NCI-H69 (cell line): ENCODE measurements at places on chromosomes 6 and 20.
A peak's percentile ranks its signal among the peaks of the same experiment; 100 is the strongest.

GRCh38 chr6:35015996-35016395 is 125.1 kb downstream of the TCP11 start:
- DNase-seq: no peak

DNA sequence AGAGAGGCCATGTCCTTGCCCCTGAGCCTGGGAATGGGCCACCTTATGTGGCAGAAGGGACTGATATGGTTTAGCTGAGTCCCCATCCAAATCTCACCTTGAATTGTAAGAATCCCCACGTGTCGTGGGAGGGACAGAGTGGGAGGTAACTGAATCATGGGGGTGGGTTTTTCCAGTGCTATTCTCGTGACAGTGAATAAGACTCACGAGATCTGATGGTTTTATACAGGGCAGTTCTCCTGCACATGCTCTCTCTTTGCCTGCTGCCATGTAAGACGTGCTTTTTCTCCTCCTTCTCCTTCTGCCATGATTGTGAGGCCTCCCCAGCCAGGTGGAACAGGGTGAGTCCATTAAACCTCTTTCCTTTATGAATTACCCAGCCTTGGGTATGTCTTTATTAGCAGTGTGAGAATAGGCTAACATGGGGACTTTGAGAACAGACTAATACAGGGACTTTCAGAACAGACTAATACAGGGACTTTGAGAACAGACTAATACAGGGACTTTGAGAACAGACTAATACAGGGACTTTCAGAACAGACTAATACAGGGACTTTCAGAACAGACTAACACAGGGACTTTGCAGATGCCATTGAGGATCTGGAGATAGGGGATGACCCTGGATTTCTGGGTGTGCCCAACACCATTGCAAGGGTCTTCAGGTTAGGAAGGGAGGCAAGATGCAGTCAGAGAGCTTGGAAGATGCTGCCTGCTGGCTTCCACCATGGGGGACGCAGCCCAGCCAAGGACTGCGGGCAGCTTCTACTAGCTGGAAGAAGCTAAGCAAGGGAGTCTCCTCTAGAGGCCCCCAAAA is 86.9 kb downstream of the RAMACL start:
- no peak for DNase-seq

- DNase-seq: no peak
Observed at GRCh38 chr6:36548401-36548743, 1.1 kb upstream of the STK38 start.

DNA sequence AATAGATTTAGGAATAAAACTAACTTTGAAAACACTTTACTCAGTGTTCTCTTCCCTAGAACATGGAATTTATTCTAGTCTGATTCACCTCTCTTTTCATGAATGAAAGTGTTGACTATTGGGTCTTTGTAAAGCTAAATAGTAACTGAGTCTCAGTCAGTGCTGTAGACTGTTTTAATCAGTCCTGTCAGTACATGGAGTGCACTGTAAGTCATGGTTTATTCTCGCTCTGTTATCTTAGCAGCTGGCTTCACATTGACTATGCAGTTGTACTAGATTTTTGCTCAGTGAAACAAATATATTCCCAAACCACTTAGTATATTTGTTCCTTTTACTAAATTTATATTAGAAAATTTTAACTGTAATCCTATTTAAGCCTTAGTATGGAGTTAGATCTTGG is 15.1 kb upstream of the ACAT2 start:
- DNase-seq: no peak

- no peak for DNase-seq
Observed at GRCh38 chr20:38659597-38659880, 57.9 kb downstream of the ARHGAP40 start.

- DNase-seq: no peak
Observed at GRCh38 chr20:57066126-57066900, 200.1 kb downstream of the BMP7 start.

DNA sequence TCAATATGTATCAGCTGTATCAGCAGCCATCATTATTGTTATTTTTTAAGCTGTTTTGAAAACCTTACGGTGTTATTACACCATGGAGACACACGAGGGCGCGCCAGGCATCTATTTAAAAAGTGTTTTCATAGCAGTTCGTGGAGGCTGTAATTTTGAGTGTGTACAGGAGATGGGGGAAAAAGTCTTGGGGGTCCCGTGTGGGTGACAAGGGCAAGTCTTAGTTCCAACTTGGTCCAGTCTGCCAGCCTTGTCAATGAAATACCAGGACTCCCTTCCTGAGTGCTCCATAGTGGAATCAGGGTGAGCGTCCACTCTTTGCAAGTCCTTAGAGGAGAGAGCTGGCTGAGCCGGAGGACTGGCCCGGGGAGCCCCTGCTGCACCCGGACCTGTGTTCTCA is 43.3 kb downstream of the SLC2A10 start:
- DNase-seq: peak; percentile 70

DNA sequence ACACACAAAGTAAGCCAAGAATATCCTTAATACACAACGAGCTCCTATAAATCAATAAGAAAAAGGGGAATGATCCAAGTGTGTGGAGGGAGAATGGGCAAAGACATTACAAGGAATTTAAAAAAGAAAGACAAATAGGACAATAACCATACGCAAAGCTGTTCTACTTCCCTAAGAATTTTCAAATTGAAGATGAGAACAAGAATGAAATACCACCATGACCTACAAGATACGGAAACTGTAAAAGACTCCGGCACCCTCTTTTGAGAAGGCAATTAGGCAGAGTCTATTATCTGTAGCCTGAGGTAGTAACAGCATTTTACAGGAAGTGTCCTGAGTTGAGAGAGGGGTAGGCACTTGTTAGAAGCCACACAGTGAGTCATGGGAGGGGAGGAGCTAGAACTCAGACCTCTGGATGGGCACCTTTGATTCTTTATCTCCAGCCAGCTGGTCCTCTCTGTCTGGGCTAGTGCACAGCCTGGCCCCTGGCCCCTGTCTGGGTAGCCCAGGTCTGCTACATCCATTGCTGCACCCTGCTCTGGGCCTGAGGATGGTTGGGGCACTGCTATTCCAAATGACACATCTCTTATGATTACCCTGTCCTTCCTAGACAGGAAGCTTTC is 15.3 kb downstream of the RSPO4 start:
- peak; percentile 8 for DNase-seq

DNA sequence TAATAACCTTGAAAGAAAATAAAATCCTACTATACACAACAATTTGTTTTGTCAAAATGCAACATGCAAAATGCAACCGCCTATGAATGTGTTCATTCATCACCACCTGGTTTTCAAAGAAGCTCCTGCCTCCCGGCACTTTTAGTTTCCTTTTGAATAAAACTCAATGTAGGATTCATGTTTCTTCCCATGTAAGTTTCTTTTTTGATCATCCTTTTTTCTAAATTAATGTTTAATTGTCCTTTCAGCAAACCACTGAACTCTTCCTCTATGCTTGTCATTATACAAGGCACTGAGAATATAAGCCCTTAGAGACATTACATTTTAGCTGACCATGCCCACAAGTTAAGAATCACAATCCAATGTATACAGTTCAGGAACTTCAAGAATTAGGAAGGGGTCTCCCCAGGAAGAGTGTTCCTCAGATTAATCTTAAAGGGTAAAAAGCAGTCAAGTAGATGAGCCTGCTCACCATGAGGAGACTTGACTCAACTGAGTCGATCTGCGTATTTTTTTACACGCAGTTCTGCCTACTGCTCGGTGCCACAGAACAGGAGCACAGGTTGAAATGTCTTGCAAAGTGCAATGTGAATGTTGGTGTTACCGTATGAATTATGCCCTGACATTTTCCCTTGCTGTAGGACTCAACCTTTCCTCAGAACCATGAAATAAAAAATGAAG is 7.2 kb upstream of the THEMIS start:
- DNase-seq: no peak

- no peak for DNase-seq
Observed at GRCh38 chr6:105116150-105116549, 63.7 kb downstream of the POPDC3 start.

GRCh38 chr20:10094566-10095173 is 59.9 kb downstream of the ANKEF1 start:
- DNase-seq: no peak

DNA sequence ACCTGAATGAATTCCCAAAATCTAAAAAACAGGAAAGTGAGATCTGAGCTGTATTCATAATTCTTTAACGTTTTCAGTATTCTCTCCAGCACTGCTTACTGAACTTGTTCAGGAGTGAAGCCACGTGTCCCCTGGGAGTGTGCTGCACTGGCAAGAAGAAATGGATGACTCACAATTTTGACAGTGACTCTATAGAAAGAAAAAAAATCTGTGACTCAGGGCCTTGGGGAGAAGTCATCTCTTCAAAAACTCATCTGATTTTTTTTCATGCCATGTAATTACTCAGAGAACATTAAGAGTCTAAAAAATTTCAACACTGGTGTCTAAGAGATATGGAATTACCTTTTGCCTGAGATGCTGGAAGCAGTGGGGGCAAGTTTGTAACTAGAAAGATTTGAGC is 39.7 kb downstream of the ANKEF1 start:
- peak; percentile 69 for DNase-seq

- DNase-seq: no peak
Observed at GRCh38 chr6:87668013-87668412, 34.0 kb downstream of the AKIRIN2 start.

DNA sequence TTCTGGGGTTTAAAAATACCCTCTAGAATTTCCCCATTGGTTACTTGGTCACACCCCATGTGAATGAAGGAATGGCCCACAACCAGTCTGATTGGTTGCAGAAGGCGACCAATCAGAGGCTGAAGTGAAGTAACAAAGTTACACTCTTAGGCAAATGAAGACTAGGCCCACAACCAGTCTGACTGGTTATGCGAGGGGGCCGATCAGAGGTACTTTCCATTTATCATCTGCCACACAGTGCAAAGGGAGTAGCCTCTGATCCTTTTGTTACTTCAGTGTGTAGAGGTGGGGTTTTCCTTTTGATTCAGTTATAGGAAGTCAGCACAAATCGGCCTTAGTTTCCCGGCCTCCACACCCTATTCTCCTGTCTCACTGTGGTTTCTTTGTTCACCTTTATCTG is 61.2 kb upstream of the SGK1 start:
- DNase-seq: no peak

DNA sequence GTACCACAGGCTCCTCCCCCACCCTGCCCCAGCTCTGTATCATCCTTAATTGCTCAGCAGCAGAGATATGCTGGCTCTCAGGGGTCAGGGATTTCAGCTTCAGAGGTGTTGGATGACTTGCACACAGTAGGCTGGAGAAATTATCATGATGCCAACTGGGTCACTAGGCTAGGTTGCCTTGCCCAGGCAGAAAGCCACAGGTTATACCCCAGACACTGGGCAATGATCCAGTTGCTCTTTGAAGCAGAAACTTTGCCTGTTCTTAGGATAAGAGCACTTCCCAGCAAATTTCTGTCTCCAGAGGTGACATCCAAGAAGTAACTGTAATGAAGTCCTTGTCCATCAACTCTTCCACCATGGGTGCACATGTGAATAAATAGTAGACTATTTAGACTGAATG is 38.3 kb upstream of the SCML4 start:
- peak; percentile 15 for DNase-seq

DNA sequence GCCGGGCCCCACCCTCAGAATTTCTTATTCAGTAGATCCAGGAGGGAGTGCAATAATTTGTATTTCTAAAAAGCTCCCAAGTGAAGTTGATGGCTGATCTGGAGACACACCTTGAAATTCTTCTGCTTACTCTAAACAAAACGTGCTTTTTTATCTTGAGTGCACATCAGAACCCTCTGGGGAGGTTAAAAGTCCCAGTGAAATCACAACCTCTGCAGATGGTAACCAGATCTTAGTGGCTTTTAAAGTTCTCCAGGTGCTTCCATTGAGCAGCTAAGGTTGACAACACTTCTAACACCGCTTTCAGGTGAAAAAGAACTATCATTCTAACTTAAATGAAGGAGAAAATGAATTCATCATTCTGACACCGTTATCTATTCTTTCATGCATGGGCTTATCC is 45.6 kb upstream of the ESR1 start:
- no peak for DNase-seq

GRCh38 chr6:164039954-164040375 is 625.4 kb downstream of the QKI start:
- DNase-seq: peak; percentile 88

DNA sequence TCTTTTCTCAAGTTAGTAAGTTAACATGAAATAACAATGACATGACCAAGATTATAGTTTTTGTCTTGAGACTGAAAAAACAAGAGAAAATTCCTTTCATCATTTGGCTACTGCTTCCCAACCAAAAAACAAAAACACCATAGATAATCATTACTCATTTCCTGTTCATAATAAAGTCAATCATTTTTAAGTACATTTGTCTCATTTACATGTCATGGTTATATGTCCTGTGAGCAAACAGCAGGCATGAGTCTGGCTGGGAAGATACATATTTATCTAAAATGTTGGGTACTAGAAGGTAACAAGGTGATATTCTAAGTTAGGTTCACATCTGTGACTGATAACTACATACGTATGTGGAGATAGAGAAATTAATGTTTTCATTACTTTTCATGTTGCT is 180.5 kb downstream of the ISM1 start:
- DNase-seq: no peak

DNA sequence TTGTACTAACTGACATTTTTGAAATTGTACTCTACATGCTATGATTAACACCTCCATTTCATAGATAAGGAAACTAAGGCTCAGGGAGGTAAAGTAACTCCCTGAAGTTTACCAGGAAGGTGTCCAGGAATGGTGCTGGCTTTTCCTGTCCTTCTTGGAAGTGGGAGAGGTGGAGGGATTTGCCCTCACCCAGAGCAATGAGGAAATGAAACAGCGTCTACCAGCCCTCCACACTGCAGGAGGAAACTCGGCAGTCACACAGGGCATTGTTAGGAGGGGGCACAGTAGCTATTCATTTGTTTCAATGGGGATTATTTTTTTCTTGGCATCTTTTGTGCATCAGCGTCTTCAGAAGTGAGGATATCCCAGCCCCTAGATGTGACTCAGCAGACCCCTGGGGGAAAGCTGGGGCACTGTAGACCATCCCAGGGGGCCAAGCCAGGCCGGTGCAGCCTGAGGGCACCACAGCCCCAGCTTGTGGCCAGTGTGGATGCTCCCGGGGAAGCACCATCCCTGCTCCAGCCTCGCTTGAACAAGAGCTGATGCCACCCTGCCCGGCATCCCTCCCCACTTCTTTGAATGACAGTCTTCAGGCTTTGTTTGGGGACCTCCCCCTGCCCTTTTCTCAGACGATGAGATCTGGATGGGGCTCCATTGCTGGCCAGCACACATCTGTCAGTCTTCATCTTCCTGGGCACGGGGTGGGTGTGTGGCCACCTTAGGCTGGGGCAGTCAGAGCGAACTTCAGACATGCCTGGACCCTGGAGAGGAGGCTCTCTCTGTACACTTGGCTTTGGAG is 224.4 kb upstream of the PMEPA1 start:
- DNase-seq: peak; percentile 82

DNA sequence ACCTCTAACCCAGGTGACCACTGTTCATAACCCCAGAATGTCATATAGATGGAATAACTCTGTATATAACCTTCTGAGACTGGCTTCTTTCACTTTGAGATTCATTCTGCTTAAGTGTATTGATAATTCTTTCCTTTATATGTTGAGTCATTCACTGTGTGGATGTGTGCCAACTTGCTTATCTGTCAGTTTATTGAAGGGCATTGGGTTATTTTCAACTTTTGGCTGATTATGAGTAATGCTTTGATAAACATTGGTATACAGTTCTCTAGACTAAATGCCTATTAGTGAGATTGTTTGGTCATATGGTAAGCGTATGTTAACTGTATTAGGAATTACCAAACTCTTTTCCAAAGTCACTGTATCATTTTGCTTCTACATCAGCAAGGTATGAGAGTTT is 453.4 kb upstream of the SPTLC3 start:
- DNase-seq: peak; percentile 30
